Muscle of leg (tissue), 16 donors: ENCODE measurements at places on chromosomes 7 and 10. TPM values are rescaled to one million over a fixed set of nuclear protein-coding genes. Genes with fewer than 3 reads are reported as not detected.
A peak's percentile ranks its signal among the peaks of the same experiment; 100 is the strongest.

GRCh38 chr10:93568105-93568390 is 1.6 kb downstream of the FFAR4 start:
- peak; percentile 10 for DNase-seq

DNA sequence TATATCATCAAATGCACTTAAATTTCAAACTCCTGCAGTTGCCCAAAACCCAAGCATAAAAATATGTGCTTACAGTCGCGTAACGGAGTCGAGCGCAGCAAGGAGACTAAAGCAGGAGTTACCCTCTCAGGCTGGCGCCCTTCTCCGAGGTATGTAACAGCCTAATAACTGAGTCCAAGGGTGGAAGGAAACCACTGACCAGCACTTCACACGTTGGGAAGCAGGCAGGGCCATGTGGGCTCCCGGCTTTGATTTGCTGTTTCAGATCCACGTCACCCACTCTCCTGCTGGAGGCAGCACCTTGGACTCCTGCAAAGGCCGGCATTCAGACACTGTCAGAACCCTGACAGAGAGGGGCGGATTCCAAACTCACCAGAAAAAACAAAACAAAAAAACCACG is 123.8 kb downstream of the DIP2C start:
- DNase-seq, result no peak

DNA sequence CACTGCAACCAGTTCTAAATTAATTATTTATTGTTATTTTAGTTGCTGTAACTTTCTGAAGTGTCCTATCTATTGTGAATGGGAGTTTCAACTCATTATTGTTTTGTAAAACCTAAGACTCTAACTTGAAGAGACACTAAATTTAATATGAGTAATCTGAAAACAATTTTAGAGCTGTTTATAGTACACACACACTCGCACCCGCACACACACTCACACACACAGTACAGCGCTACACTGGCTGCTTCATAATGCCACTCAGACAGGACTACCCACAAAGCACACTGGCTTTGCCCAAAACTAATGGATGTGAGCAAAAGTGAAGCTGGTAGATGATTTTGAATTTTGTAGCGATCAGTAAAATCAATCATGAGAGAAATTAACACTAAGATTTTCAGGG is 238.9 kb upstream of the ETV1 start:
- DNase-seq, result no peak

GRCh38 chr10:11881477-11882417 is 58.6 kb downstream of the PROSER2 start:
- no peak for DNase-seq

- peak; percentile 37 for DNase-seq
These were observed 9.3 kb upstream of the OR6V1 start for GRCh38 chr7:143042790-143043271.

DNA sequence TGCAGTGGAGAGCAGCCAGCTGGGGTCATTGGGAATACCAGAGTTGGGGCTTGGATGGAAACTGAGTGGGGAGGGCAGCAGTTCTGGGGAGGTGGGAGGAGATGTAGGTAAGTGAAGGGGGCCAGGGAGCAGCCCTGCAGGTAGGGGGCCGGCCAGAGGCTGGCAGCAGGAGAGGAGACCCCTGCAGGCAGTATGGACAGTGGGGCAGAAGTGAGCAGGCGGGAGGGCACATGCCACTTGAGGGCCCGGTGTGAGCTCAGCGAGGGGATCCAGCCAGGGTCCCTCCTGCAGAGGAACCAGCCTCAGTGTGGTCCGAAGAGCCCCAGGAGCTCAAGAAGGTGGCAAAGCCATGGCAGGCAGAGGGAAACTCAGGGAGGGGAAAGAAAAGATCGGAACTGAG is 75.4 kb downstream of the WDR11 start:
- no peak for DNase-seq

- peak; percentile 78 for DNase-seq
These were observed 102.9 kb upstream of the FAM20C start for GRCh38 chr7:89232-90019.

GRCh38 chr7:106659963-106660861 is 746 bp downstream of the CCDC71L start:
- peak; percentile 65 for DNase-seq

- peak; percentile 89 for DNase-seq
These were observed 56.2 kb upstream of the CACUL1 start for GRCh38 chr10:118810796-118811505.

DNA sequence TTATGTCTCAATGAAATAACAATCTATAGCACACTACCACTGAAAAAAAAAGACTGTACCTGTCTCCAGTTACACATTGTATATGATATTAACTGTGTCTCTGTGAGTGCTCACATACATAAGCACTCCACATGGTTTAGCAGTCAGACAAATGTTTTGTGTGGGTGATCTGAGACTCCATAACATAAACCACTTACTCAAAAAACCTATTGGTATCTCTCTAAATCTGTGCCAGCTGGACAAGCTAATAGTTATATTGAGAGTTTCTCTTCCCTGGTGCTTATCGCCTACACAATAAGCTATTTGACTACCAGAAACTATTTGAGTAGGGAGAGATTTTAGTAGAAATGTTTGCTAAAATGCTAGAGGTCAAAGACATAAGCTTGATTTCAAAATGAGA is 190.1 kb upstream of the AGR3 start:
- no peak for DNase-seq

- no peak for DNase-seq
These were observed 37.0 kb downstream of the GSDME start for GRCh38 chr7:24720283-24720682.

- peak; percentile 58 for DNase-seq
These were observed 152.7 kb downstream of the ANK3 start for GRCh38 chr10:60236869-60237524.

MMD2 gene
- total RNA-seq, result not detected

OPN1SW gene
- total RNA-seq, result not detected

TMEM130 gene
- 2.3 TPM for total RNA-seq

IGFBP3 gene
- total RNA-seq, result 301 TPM

CFAP70 gene
- total RNA-seq, result 1.3 TPM

ZNF804B gene
- under 0.01 TPM for total RNA-seq

SPDYE6 gene
- not detected for total RNA-seq

POP7 gene
- 31.6 TPM for total RNA-seq

ADCY1 gene
- 7.1 TPM for total RNA-seq
